Stomach (tissue), 19 donors: ENCODE measurements at places on chromosomes 6 and 20. TPM values are rescaled to one million over a fixed set of nuclear protein-coding genes. Genes with fewer than 3 reads are reported as not detected.

- no peak for DNase-seq
- no peak overlapping the region for H3K4me3 ChIP-seq
- H3K27ac ChIP-seq: no peak overlapping the region
- H3K36me3 ChIP-seq: no peaks in the 10 kb centered on the region
Observed at GRCh38 chr6:165484178-165484889, 174.9 kb upstream of the C6orf118 start.

DNA sequence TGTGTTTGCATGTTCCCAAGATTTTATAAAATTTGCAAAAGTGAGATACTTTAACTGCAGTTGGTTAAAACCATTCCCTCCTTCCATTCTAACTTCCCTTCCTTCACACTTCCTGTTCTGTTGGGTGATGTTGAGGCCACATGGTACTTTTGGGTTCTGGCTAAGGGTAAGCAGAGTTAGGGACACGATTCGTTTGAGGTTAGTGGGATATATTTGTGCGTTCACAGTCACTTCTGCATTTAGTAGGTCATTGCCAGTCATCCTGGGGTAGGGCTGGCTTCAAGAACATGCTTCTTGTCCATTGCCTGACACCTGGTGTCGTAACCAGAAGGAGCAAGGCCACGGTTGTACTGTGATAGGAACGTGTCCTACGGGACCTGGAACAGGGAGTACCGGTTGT lies 340.1 kb downstream of the ZFAND3 start:
- H3K27me3 ChIP-seq: no peaks in the 10 kb centered on the region
- H3K4me3 ChIP-seq: no peak overlapping the region
- peaks cover 6% of the 10 kb centered on the region for H3K4me1 ChIP-seq
- no peak for DNase-seq
- no peak overlapping the region for H3K27ac ChIP-seq

GRCh38 chr6:161747506-161747905 lies 473.6 kb upstream of the AGPAT4 start:
- H3K4me3 ChIP-seq: no peak overlapping the region
- H3K36me3 ChIP-seq: no peaks in the 10 kb centered on the region
- H3K4me1 ChIP-seq: no peaks in the 10 kb centered on the region
- DNase-seq: no peak

DNA sequence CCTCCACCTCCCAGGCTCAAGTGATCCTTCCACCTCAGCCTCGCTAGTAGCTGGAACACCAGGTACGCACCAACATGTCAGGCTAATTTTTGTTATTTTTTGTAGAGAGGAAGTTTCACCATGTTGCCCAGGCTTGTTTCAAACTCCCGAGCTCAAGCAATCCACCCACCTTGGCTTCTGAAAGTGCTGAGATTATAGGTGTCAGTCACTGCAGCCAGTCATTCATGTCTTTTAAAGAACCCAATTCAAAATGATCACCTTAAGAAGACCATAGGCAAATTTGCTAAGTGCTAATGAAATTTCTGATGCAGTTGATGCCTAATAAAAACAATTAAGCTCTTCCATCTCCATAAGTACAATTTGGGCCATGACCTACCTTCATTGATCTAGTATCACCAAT lies 2.6 kb upstream of the VNN2 start:
- no peak for DNase-seq
- no peaks in the 10 kb centered on the region for H3K27me3 ChIP-seq
- H3K4me3 ChIP-seq: no peak overlapping the region
- H3K4me1 ChIP-seq: peaks cover 11% of the 10 kb centered on the region

GRCh38 chr20:25493137-25493536 lies 85.7 kb downstream of the GINS1 start:
- H3K27ac ChIP-seq: no peak overlapping the region
- no peaks in the 10 kb centered on the region for H3K4me1 ChIP-seq
- H3K4me3 ChIP-seq: no peak overlapping the region
- H3K36me3 ChIP-seq: peaks cover 74% of the 10 kb centered on the region
- DNase-seq: no peak

The ACSS2 gene
- total RNA-seq: 162 TPM

The ADAM33 gene
- total RNA-seq: 20.6 TPM

The SLA2 gene
- 1.3 TPM for total RNA-seq
